ENCODE measurements at places on chromosomes 12 and 14.

- DNase-seq = peak; percentile 23
These were observed 15.9 kb downstream of the TAOK3 start for GRCh38 chr12:118356809-118357256.

DNA sequence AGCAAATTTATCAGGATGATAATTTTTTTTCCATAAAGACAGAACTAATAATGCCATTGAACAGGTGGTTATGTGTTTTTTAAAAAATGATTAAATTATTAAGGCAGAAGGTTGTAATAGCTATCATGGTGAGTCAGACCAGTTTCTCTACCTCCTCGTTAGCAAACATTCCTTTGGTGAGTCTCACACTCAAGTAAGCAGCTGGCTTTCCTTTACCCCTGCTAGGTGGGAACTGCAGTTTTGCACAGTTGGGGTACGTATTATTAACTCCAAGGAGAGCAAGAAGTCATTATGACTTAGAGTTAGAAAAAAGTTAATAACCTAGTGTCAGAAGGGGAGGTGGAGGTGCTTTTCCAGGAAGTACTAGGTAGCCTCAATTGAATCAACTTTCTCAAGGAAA is 165.3 kb downstream of the SNAPC1 start:
- no peak for DNase-seq

DNA sequence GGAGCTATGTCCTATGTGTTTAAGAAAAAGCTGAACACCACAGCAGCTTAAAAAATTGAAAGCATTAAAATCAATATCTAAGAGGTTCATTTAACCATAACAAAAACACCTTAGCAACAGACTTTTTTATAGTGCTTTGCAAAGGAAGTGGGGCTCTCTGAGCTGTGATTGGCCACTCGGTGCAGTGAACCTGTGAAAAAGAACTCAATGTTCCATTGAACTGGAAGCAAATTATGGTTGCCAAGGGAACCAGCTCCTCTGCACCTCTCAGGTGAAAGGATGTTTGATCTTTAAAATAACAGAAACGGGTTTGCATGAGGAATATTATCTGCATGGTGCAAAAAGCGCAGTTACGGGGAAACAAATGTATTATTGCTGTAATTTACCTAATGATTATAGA is 149.4 kb downstream of the SNAPC1 start:
- DNase-seq = no peak

DNA sequence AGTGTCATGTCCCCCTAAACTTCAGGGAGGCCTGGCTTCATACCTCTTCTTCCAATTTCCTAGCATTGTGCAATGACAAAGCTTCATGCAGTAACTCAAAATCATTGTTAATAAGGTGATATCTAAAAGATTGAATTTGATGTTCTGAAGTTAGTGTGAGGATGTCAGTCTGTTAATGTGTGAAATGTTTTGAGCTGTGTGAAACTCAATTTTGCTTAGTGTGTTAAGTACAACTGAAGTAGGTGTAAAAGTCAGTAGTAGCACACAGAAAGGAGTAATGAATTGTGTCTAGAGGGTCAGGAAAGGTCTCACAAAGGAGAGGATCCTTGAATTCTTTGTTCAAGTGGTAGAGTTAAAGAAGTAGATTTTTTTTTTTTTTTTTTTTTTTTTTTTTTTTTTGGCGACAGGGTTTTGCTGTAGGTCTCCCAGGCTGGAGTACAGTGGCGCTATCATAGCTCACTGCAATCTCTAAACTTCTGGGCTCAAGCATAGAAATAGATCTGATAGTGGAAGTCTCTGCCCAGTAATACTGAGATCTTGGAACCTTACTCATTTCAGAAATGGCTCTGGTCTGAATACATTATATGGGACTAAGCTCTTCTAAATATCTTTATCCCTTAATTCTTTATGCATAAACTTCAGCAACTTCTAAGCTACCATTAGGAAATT is 63.9 kb downstream of the FUT8 start:
- DNase-seq = no peak

GRCh38 chr12:52846356-52846970 is 2.3 kb downstream of the KRT78 start:
- no peak for DNase-seq

DNA sequence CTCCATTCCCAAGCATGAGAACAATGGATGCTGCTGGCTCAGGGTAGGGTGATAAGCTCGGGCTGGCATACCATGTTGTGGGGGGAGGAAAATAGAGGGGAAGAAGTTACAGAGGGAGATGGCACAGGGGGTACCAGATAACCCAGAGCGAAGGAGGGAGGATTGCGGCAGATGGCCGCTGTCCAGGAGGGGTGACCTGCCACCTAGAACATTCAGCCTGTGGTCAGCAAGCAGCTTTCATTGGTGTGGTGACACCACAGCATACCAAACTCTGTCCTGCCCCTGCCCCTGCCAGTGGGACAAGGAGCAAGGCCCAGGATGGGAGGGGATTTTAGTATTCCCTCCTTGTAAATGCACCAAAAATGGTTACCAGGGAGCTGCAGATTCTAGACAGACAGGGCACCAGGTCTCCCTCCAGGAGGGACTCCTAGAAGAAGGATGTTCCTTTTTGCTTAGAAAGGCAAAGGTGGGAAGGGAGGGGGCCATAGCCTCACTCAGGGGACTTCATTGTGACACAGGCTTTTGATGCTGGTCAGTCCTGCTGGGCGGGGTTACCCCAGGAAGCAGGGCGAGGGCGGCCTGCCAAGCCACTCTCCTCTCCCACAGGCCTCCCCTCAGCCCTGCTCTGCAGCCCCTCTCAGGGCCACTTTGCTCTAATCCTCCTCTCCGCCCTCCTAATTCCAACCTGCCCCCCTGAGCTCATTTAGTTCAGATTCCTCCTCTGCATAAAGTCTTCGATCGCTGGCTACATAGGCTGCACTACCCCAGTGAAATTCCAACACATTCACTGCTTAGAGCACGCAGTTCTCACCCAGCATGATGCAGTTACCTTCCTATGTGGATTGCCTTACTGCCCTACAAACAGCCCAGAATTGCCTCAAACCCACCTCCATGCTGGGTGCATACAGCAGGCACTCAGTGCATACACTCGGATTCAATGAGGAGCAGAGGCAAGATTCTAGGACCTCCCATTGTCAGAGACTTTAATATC is 36.0 kb upstream of the PLEKHG6 start:
- peak; percentile 22 for DNase-seq

DNA sequence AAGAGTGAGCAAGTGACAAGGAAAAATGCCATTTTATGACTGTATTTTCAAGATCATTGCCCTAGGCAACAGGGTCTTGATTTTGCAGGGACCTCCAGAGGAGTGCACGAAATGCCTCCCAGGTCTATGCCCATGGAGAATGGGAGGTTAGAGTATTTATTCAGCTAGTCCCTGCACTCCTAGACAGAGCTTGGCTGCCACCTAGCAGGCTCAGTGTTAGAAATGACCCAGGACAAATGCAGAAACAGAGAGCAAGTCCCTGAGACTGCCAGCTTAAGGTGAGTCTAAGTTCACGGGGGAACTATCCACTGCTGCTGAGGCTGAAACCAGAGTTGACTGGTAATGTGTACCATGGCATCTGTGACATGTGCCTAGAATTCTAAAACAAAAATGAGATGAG is 506.4 kb downstream of the MED13L start:
- no peak for DNase-seq

DNA sequence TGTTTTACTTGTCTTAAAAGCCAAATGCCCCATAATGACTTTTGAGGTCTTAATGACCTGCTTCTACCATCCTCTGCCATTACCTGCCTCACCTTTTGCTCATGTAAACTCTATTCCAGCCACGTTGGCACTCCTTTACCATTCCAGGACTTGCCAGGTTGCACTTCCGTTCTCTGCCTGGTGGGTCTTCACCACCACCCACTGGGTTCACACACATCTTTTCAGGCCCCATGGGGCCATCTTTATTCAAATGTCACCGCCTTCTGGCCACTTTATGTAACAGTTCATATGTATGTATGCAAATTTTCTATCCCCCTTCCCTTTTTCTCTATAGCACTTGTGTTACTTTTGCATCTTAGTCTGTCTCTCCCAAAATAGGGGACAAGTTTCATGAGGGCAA is 57.7 kb downstream of the ATP2A2 start:
- DNase-seq = peak; percentile 33

DNA sequence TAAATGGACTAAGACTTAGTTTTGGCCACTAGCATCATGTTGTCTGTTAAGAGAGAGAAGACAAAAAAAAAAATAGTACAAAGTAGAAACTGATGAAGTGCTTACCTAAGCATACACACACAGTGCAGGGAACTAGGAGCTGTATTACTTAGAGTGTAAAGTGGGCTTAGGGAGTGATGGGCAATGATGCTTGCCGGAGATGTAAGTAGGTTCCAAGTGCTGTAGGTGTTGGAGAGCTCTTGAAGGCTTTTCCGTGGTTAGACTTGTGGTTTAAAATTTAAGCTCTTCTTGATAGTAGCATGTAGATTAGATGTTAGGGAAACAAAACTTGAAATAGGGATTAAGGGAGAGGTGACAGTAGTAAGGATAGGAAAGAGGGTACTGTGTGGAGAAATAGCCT is 34.7 kb downstream of the MIA2 start:
- DNase-seq = no peak

- DNase-seq = no peak
These were observed 459 bp downstream of the ITGA7 start for GRCh38 chr12:55707219-55707671.

GRCh38 chr12:45522227-45522626 is 207.3 kb upstream of the ARID2 start:
- DNase-seq = no peak

GRCh38 chr14:96016501-96017160 is 22.5 kb upstream of the C14orf132 start:
- no peak for DNase-seq

DNA sequence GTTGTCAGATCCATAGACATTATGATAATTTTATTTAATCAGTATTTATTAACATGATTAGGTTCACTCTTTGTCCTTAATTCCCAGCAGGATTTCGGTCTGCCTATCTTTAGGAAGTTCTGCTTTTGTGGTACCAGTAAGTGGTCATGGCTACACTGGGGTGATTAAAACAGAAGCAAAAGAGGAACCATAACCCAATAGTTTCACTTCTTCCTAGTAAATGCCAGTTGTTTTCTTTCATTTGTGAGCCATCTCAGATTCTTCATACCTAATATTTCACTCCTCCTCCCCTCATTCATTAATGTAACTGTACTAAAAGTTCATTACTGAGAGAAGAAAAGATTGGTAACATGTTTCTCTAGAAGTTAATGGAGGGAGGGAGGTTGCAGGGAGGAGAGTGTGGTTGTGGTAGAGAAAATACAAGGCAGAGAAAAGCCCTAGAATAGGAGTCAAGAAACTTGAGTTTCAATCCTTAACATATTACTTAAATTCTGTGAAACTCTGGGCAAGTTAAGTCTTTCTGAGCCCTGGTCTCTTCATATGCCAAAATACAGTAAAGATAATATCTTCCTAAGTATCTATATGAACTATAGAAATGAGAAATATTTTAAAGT is 101.2 kb downstream of the PEBP1 start:
- DNase-seq = peak; percentile 60

GRCh38 chr12:94603434-94604365 is 46.7 kb downstream of the TMCC3 start:
- DNase-seq = no peak

DNA sequence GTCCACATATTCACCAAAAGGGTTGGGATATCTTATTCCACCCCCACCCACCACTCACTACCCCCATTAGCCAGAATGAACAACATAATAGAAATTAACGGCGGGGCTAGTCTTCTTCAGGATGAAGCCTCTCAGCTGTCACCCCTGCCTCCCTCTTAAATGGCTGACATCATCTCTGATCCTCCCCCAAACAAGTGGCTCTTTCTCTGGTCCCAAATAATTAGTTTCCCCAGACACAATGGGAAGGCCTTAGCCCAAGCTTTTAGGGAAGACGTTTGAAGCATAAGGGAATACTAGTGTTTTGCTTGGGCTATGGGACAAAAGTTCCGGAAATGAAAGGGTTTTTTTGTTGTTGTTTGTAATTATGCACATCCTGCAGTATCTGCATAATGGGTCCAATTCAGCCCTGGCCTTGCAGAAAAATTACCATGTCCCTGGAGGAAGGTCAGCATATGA is 13.8 kb downstream of the STON2 start:
- no peak for DNase-seq

- no peak for DNase-seq
These were observed 13.2 kb upstream of the TSPAN11 start for GRCh38 chr12:30913323-30913722.

DNA sequence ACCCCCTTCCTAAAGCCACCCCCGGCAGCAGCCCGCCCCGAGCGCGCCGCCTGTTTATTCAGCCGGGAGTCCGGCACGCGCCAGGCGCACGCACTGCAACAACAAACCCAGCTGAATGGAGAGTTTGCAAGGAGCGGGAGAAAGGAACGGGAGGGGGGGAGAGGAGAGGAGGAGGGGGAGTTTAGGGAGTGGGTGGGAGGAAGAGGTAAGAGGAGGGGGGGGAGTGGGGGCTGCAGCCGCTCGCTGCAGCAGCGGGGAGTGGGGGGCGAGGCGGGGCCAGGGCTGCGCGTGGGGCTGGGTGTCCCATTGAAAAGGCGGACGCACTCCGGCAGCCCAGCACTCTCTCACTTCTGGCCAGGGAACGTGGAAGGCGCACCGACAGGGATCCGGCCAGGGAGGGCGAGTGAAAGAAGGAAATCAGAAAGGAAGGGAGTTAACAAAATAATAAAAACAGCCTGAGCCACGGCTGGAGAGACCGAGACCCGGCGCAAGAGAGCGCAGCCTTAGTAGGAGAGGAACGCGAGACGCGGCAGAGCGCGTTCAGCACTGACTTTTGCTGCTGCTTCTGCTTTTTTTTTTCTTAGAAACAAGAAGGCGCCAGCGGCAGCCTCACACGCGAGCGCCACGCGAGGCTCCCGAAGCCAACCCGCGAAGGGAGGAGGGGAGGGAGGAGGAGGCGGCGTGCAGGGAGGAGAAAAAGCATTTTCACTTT is at the start of gene ASCL1:
ASCL1 (plus strand) TSS at position 336 of the 712 bp plus-strand sequence. CDS start 571 bp downstream, outside the sequence.
- DNase-seq = peak; percentile 62

DNA sequence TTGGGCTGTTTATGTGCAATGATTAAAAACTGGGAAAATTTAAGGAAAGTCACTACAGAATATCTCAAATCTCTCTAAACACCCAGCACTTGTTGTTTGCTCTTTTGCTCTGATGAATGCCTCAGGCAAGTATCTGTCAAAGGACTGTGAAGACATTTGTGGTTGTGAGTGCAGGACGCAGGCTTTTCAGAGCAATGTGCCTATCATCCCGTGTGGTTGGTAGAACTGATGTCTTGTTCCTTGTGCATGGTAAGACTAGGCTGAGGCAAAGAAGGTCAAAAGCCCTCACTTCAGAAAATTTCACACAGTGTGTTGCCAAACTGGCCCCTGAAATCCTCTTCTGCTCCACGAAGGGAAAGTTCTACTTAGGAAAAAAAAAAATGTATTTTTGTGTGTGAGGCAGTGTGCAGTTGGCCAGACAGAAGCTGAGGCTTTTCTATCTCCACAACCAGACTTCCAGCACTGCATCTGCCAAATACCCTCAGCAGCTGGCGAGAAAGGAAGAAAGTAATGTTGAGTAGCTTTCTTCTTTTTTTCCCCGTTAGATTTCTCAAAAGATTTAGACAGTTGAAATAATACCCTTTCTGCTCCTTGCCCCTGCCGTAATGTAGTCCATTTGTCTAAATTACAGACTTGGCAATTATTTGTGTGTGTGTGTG is 1103.1 kb downstream of the VRK1 start:
- DNase-seq = no peak
